ENCODE measurements at places on chromosomes 7 and 10.

DNA sequence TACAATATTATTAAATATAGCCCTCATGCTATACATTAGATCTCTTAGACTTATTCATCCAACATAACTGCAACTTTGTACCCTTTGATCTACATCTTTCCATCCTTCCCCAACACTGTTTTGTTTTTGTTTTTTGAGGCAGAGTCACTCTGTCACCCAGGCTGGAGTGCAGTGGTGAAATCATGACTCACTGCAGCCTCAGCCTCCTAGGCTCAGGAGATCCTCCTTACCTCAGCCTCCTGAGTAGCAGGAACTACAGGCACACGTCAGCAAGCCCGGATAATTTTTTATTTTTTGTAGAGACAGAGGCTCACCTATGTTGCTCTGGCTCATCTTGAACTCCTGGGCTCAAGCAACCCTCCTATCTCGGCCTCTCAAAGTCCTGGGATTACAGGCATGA is 53.3 kb downstream of the NT5C2 start:
- DNase-seq, result no peak

DNA sequence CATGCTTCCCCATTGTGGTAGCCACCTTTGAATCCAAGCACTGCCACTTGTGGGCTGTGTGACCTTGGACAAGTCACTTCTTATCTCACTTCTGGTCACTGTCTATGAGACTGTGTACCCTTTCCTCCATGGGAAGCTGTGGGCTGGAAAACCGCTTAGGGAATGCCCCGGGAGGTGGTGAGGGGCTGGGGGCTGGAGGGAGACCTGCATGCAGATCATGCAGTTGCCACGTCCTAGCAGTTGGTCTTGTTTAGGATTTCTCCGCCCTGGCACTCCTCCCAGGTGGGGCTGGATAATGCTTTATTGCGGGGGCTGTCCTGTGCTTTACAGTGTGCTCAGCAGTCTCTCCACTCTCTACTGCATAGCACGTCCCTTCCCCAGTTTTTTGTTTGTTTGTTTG is 62.9 kb upstream of the OPN4 start:
- no peak for DNase-seq

GRCh38 chr10:3898821-3899220 is 113.8 kb upstream of the KLF6 start:
- DNase-seq, result no peak

- peak; percentile 46 for DNase-seq
These were observed 156.5 kb upstream of the ITGB1 start for GRCh38 chr10:33114451-33114952.

DNA sequence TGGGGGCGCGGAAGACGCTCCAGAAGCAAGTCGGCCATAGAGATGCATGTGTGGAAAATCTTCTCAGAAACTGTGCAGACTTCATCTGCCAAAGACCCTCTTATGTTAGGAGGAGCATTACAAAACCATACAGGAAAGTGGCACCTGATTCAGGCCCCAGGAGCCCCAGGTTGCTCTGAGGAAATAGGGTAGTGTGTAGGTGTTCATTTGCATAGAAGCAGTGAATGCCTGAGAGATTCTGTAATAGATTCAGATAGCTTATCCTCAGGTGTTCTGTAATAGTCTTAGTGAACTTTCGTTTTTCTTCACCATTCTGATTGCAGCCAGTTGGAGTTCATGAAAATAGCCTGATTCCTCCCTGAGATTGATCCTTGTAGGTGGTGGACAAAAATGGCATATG is 106.4 kb upstream of the GJD4 start:
- DNase-seq, result no peak

DNA sequence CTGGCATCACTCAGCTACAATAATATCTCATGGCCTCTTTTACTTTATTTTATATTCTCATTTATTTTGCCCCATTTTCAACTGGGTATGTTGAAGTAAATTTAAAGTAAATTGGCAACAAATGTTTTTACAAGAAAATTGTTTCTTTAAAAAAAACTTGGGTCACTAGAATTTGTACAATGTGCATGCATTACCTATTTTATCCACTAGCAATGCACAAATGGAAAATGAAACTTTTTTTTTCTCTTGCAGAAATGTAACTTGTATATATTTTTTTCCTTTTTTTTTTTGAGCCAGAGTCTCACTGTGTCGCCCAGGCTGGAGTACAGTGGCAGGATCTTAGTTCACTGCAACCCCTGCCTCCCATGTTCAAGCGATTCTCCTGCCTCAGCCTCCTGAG is 10.3 kb upstream of the H2AZ2 start:
- DNase-seq, result no peak

DNA sequence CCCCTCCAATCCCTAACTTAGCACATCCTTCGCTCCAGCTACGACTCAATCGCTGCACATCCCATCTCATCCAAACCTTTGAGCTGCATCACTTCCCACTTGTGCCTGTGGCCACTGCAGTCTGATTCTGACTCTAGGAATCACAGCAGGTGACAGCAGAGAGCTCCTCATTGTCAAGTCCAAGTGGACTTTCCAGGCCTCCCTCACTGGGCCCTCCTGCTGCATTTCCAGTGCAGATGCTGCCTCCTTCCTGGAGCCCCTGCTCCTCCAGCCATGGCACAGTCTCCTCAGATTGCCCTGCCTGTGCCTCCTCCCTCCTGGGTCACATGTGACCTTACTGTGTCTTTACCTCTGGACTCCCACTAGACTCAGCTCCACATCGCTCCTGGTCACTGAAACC is 157.3 kb downstream of the USP6NL start:
- no peak for DNase-seq

DNA sequence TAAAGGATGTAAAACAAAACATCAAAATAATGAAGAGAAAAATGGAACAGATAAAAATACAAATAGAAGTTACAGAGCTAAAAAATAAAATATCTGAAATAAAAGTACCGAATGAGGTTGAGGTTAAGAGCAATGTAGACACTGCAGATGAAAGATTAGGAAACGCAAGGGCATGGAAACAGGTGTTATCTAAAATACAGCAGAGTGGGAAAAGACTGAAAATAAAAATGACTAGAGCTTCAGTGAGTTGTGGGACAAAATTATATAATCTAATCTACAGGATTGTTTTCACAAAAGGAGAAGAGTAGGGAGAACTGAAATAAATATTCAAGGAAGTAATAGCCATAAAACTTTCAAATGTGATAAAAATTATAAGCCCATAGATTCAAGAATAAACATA is 123.8 kb downstream of the PTEN start:
- DNase-seq, result no peak

DNA sequence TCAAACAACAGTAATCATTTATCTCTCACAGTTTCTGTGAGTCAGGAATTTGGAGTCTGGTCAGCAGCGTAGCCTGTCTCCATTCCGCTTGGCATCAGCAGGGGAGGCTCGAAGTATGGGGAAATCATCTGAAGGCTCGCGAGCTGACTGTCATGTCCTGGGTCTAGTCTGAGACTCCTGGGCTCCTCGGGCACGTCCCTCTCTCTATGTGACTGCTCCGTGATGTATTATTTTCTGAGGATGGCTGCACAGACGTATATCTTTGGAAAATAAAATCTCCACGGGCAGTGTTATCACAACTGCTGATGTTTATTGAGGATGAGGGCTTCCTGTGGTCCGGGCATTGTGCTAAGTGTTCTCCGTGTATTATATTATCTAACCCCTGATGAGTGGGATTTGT is 23.3 kb upstream of the PCGF5 start:
- DNase-seq, result peak; percentile 71

- DNase-seq, result peak; percentile 11
These were observed 90.1 kb upstream of the CYP26C1 start for GRCh38 chr10:92970301-92971070.

GRCh38 chr7:80040752-80041151 is 93.9 kb upstream of the GNAI1 start:
- no peak for DNase-seq

DNA sequence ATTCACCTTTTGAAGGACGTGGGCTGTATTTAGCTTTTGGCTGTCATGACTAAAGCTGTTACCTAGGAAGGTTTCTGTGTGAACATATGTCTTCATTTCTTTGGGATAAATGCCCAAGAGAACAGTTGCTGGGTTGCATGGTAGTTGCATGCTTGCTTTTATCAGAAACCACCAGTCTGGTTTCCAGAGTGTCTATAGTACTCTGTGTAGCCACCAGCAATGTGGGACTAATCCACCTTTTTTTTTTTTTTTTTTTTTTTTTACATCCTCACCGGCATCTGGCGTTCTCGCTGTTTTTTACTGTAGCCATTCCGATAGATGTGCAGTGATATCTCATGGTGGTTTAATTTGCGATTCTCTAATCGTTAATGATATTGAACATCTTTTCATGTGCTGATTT is 297.8 kb downstream of the SDK1 start:
- DNase-seq, result no peak

DNA sequence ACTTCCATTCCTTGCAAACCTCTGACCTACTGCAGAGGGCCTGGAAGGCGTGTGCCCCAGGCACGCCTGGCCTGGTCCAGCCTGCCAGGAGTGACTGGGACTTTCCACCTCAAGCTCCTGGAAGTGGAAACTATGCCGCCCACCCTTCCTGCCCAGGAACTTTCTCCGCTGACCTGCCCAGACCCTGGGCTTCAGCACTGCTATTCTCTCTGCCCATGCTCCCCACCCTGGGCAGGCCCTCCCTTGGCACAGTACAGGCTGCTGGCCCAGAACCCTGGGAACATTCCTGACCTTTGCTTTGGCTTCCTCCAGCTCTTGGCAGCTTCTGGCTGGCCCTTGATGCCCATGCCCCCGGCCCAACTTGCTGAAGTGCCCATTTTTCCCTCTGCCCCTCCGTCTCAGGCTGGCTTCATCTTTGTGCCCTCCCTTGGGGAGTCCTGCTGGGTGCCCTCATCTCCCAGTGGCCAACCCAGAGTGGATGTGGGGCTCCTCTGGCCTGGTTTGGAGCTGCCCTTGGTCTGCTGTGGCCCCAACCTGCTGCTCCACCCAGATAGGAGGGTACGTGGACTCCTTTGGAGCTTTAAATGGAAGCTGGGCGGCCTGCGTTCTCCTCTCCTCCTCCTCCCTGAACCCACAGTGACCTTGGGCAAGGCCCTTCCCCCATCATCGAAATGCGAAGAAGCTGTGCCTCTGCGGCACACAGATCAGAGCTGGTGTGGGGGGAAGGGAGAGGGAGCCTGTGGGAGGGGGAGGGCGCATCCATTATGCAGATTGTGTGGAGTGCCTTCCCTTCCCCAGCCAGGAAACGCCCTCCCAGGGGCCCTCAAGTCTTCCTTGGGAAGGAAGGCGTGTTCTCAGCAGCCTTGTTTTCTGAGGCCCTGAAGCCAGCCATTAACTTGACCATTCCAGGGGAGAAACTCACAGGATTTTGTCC is 3.4 kb downstream of the MMRN2 start:
- peak; percentile 44 for DNase-seq

DNA sequence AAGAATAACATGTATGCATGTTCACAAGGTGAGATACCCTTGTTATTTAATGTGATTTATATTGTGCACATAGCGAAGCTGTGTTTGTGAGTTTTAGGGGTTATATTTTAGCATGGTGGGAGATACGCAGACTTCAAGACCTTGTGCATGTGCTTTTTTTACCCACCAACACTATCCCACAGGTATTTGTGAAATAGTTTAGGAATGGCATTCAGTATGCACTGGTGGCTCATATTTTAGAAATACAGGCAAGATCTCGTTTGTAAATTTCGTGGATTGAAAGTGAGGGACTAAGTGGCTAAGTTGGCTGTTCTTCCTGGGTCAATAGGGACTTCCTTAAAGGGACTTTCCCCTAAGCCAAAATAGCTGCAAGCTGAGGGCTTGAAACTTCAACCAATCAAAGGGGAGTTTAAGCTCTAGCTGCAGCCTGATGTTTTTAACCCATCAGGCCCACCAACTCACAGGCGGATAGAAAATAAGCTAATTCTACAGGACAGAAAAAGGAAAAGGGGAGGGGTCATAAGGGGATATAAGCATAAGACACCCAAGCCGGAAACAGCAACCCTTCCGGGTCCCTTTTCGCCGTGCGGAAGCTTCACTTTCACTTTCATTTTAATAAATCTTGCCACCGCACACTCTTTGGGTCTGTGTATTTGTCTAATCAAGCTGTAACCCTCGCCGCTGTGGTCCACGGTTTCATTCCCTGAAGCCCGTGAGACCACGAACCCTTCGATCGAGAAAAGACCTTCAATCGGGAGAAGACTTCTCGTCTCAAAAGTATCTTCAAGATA is 291.0 kb downstream of the GPR158 start:
- DNase-seq, result no peak

- peak; percentile 93 for DNase-seq
These were observed at the start of gene JAKMIP3 for GRCh38 chr10:132065491-132066105. Gene JAKMIP3 (plus strand): TSS chr10:132065946. CDS start chr10:132104809, 38,863 bp downstream.

DNA sequence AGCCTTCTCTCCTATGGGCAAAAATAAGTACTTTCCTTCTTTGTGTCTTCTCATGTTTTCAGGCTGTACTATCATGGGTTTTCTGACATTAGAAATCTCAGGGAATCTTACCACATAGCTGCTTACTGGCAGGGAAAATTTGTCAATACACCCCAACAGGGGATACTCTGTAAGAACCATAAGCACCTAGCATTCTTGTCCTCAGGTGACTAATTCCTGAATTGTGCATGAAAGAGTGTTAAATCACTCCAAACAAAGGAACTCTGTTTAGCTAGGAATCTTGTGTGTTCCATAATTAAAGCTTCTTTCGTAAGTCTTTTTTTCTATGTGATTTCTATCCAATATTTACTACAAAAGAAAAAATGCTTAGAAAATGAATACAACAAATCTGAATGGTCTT is 206.7 kb upstream of the POT1 start:
- DNase-seq, result no peak

DNA sequence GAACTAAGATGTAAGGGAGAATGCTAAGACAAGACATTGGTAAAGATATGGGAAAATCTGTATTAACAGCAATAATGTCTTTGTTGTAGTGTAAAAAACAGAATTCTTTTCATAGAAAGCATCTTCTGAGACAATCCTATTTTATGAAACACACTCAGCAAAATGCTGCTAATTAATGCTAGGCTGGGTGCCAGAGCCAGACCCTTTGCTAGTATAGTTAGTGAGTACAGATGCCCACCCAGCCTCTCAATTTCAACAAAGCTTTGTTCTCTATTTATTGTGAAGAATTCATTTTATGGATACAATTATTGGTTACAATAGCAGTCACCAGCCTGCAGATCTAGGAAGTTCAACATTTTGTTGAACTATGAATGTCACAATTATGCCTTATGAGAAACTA is 131.0 kb downstream of the SEM1 start:
- no peak for DNase-seq

DNA sequence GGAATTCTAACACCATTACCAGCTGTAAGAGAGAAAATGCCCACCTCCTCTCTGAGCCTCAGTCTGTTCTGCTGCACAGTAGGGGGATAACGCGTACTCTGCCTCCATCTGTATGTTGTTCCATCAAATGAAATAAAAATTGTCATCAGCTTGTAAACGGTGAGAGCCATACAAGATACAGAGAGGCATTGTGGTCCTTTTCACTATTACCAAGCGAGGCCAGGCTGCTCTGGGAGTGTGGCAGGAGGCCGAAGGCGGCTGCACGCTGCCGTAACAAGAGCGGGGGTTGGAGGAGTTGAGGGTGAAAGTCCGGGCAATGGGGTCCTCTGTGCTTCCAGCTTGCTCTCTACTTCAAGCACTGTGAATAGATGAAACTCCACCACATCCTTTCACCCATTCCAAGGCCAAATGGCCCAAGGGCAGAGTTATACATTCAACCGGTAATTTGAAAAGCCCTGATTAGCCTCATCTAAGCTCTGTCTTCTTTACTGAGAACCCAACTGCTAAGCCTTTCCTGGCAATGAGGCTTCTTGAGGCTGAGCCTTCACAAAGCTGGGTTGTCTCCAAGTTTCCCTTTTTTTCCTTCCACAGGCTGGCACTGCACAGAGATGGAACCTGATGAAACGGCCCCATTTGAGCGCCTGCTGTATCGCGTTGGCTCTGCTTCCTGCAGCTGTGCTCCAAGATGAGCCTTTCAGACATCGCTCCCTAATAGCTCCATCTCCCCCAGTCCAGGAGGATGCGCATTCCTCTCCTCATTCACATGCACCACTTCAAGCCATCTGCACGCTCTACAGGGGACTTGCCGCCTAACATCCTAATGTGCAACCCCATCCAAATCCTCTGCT is 47.2 kb downstream of the PYROXD2 start:
- DNase-seq, result no peak
